ENCODE measurements at places on chromosomes 3 and 15.

DNA sequence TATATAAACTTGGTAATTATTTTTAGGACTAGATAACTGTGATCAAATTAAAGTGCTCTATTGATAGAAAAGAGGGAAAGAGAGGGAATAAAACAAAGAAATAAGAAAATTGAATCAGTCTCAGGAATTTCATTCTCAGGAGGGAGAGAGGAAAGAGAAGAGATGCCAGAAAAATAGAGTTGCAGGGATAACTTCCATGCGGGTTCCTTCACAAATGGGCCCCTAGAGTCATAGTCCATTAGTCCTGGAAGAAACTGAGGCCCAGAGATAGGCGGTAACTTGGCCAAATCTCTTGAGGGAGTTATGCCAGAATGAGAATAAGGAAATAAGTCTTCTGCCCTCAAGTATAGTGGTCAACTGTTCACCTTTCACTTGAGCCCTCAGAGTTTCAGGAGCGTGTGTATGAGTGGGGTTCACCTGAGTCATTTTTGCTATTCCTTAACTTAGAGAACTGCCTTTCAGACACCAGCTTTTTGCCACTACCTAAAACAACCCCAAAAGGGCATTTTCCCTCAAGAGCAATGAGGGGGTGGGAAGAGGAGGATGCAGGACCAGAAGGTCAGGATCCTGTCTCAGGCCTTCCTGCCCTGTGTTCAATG lies 192.6 kb downstream of the MEX3B start:
- DNase-seq = no peak

DNA sequence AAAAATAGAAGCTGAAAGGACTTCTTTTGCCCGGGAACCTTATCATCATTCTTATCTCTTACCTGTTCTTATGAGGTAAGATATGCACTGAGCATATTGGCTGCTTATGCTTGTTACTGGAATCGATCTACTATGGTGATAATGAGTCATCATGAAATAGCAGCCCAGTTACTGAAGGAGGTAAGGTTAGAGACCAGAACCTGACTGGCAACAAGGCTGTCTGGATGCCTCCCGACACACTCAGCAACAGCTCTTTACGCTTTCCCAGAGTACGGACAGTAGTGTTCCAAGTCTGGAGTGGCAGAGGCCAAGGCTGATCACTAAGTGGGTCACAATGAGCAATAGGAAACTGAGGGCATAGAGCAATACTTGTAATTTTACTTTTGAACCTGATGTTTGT lies 314.1 kb downstream of the NLGN1 start:
- no peak for DNase-seq

GRCh38 chr3:68889328-68889727 lies 43.0 kb downstream of the TAFA4 start:
- no peak for DNase-seq

DNA sequence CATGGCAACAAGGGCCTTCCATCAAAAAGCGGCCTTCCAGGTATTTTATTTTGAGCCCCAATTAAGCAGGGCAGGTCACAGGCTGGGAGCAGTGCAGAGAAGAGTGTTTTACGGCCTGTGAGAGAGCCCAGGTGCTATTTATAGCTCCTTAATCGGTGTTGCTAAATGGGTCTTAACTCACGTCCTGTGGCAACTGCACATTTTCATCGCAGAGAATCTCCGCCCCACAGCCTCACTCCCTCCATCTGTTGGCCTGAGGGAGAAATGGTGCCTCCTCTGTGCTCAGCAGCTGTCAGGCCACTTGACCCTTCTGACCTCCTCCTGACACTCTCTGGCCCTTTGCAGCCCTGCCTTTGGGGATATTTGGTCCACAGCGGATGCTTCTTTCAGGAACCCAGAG lies 58.6 kb downstream of the SPSB4 start:
- no peak for DNase-seq

- no peak for DNase-seq
Observed at GRCh38 chr3:83956431-83956830, 1002.4 kb upstream of the CADM2 start.

GRCh38 chr3:184479426-184480126 lies 82.0 kb upstream of the EPHB3 start:
- no peak for DNase-seq

DNA sequence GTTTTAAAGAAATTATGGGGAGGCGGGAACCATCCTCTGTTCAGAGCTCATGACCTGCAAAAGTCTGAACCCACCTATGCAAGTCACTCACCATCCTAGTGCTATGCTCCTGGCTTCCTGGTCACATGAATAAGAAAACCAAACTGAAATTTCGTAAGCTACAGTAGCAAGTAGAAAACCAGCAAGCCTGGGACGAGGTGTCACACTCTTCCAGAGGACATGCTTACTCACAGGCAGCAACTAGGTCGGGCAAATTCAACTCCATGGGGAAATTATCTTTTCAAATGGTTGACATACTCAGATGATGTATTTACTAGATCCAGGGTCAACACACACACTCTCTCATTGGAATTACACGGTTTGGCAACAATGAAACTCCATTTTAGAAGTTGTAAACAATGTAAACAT lies 31.3 kb downstream of the LDHAL6B start:
- DNase-seq = no peak

DNA sequence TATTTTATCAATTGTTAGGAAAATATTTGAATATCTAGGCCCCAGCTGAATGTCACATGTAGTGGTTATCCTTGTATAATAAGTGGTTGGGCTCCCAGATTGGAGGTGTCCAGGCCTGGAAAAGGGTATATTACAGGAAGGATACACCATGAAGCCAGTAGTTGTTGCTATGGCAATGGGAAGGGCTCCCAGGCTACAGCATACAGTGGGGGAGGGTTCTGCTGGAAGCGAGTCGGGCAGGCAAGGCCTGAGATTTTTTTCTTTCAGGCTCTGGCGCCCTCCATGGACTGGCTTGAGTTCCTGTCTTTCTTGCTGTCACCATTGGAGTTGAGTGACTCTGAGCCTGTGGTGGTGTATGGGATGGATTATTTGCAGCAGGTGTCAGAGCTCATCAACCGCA lies 8.9 kb downstream of the ECE2 start:
- peak; percentile 69 for DNase-seq

DNA sequence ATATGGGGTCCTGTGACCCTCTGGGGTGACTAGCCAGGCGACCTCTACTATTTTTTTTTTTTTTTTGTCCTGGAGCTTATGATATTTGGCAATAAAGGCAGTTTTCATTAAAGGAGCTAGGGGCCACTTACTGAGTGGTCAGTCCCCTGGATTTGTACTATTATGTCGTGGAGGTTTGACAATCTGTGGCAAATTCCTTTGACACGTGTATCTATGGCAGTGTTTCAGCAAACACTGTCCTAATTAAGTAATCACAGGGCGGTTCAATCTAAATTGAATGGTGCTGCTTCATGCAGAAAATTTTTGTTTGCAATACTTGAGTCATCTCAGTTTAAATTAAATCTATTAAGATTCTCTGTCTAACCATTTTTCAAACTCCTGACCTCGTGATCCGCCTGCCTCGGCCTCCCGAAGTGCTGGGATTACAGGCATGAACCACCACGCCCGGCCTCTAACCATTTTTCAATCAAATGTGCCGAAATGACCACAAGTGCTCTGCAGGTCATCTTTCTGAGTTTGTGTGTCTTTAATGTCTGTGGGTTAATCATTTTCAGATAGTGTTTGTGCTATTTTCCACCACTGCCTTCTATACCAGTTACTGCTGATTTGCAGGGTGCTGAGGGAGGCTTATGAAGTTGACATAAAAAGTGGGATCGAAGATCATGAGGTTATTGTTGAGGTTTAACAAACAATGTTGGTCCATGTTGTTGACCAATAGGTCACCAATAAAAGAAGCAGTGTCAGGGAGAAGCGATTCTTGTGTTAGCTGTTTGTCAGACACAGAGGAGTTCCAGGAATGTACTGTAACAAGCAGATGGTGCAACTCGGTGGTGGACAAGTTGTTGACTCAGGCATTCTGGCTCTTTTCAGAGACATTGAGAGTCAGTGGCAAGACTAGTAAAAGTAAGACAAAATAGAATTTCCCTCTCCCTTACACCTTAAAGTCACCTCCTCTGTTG lies 18.6 kb upstream of the SLC2A2 start:
- peak; percentile 59 for DNase-seq

- no peak for DNase-seq
Observed at GRCh38 chr3:43215663-43216275, 70.6 kb upstream of the SNRK start.

DNA sequence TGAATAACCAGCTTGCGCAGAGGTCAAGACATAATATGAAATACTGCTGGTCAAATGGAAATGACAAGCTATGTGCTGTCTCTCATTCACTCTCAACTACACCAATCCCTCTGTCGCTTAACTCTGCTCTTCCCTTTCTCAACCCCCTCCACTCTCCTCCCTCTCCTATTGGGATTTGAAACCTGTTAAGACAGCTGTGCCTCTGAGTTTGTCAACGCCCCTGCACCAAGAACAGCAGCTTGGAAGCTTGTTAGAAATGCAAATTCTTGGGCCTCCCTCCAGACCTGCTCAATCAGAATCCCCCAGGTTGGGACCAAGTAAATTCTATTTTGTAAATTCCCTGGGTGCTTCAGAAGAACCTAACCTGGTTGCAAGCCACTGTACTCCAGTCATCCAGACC lies 149.7 kb upstream of the ATP2B2 start:
- no peak for DNase-seq

DNA sequence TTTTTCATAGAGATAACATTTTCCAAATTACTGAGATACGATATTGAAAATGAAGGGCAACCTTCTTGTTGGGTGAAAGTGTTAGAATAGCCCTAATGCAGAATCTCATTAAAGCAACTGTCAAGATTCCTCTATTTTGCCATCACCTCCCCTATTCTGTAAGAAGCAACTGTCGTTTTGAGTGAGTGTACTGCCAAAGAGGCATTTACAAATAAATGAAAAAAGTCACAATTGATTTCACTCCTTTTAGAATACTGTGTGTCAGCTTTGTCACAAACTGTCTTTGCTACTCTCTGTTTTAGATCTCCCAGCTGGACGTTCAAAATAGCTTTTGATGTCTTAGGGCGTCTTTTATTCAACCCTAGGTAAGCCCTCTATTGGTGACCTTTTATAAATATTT lies 322.8 kb upstream of the NAALADL2 start:
- no peak for DNase-seq

- no peak for DNase-seq
Observed at GRCh38 chr3:112429960-112430359, 69.3 kb downstream of the BTLA start.

DNA sequence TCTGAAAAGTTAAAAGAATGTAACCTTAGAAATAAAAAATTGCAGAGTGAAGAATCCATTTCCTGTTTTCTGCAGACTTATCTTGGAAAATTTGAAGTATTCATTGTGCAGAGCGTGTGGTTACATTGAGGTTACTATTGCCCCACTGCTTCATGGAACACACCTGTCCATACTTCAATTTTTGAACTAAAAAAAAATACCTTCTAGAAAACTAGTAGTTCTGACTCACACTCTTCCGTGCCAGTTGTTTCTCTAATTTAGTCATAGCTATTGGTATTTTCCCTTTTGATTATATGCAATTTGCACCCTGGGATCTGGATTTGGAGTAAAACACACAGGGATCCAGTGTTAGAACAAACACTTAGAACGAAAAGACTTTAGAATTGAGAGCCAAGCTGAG lies 111.8 kb upstream of the LYSMD4 start:
- DNase-seq = peak; percentile 7

DNA sequence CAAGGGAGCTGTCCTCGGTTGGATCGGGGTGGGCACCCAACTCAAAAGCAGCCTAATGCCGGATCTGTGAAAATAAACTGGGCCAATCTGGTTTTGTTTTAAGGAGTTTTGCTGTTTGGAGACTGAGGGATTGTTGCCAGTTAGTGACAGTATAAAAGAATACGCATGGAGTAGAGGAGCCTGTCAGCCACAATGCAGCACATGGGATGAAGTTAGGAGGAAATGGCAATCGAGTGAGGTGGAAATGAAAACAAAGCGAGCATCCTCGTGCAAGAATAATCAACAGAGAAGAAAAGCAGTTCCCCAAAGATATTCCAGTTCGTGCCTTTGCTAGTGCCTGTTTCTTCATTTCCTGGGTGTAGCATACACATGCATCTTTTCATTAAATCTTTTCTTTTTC lies 108.4 kb upstream of the RORA start:
- peak; percentile 17 for DNase-seq

- DNase-seq = no peak
Observed at GRCh38 chr3:135412475-135412874, 553.1 kb upstream of the PPP2R3A start.

- no peak for DNase-seq
Observed at GRCh38 chr15:58433597-58434333, 2.0 kb downstream of the LIPC start.

GRCh38 chr3:45258317-45258716 lies 32.2 kb upstream of the TMEM158 start:
- DNase-seq = no peak

GRCh38 chr3:186298876-186299275 lies 63.2 kb downstream of the DGKG start:
- DNase-seq = no peak

DNA sequence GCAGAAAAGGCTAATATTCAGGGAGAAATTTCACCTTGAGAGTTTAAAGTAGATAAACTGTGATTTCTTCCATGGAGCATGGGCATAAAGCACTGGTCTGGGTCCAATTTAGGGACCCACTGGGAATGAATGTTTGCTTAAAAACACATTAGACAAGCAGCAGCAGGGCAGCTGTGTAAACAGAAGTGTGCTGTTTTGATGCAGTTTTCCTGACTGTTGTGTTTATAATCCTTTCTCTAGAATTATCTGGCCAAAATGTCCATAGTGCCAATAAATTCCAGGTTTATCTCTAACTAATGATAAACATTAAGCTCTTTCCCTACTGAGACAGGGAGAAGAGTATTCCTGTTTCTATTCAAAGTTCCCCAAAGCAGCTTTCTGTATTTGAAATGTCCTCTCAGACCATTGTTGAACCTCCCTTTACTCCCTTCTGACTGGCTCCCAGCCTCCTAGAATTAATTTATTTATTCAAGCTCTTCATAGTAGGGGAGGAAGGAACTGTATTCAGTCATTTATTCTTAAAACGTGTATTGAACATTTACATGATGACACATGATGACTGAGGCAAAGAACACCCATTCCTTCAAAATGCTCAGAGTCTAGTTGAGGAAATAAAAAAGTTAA lies 7.0 kb upstream of the TM4SF18 start:
- DNase-seq = peak; percentile 69

GRCh38 chr3:171192176-171192854 lies 165.8 kb upstream of the SLC2A2 start:
- DNase-seq = peak; percentile 89

DNA sequence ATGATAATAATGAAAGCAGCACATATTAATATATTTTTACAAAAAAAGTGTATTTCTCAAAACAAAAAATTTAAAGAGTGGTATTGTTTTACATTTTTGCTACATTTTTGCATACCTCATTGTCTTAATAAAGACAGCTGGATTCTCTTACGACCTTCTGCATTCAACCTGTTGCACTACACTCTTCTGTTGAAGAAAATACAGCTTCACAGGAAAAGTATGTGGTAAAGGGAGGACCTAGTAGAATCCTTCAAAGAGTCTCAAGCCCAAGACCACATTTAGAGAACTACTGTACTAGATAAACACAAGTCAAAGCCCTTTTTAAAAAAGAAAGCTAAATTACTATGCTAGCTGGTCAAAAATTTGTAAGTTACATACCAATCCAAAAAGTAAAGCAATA lies 7.9 kb downstream of the ZNF280D start:
- no peak for DNase-seq
